ENCODE measurements at places on chromosomes 5 and 9.

DNA sequence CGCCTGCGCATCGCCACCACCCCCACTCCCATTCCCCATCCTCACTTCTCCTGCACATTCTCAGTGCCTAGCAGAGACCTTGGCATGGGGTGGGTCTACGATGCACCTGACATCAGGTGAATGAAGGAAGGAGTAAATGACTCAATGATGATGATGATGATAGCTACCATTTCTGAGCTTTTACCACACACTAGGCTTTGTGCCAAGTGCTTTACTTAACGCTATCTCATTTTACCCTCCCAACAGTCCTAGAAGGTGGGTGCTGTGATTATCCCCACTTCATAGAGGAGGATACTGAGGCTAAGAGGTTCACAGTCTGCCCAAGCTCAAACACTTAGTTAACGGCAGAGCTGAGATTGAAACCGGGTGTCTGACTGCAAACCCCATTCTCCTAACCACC lies 27.1 kb downstream of the CAMK2A start:
- no peak for DNase-seq

GRCh38 chr9:125850106-125850632 lies 103.0 kb downstream of the PBX3 start:
- DNase-seq: no peak

DNA sequence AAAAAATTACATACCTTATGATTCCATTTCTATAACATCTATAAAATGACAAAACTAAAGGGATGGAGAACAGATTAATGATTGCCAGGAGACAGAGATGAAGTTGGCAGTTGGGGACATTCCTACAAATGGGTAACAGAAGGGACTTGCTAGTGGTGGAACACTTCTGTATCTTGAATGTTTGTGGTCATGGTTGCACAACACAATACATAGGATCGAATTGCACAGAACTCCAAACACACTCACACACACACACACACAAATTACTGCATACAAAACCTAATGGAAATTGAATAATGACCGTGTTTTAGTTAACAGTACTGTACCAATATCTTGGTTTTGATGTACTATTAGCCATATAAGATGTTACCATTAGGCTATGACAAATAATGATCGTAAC lies 330.7 kb upstream of the POU5F2 start:
- DNase-seq: peak; percentile 8

GRCh38 chr9:116279230-116279629 lies 125.6 kb downstream of the PAPPA start:
- DNase-seq: peak; percentile 38

GRCh38 chr9:107049046-107049802 lies 186.3 kb downstream of the ZNF462 start:
- peak; percentile 17 for DNase-seq

Data from fibroblast of skin of right biceps (primary cell).